ENCODE measurements at places on chromosomes 5 and 9. TPM values are rescaled to one million over a fixed set of nuclear protein-coding genes. Genes with fewer than 3 reads are reported as not detected.

NXNL2 gene
- total RNA-seq = 1.1 TPM

JAKMIP2 gene
- not detected for total RNA-seq

C1QTNF2 gene
- 4.8 TPM for total RNA-seq

TMEM215 gene
- total RNA-seq = not detected

GMCL2 gene
- not detected for total RNA-seq

DRD1 gene
- total RNA-seq = not detected

PCA3 gene
- not detected for total RNA-seq

RMRP gene
- total RNA-seq = 19,023 TPM

KIF3A gene
- total RNA-seq = 4.6 TPM

TEK gene
- not detected for total RNA-seq

TNC gene
- 167 TPM for total RNA-seq

ZNF484 gene
- 7.4 TPM for total RNA-seq

PSIP1 gene
- total RNA-seq = 54.5 TPM

ADCY2 gene
- total RNA-seq = under 0.01 TPM

LCN1 gene
- total RNA-seq = not detected

FLT4 gene
- not detected for total RNA-seq

PROP1 gene
- not detected for total RNA-seq

SMARCA2 gene
- total RNA-seq = 64.2 TPM

SLC36A3 gene
- not detected for total RNA-seq

ARL14EPL gene
- 0.20 TPM for total RNA-seq

PTGR1 gene
- total RNA-seq = 86.5 TPM

PRUNE2 gene
- total RNA-seq = 0.12 TPM

HAVCR1 gene
- not detected for total RNA-seq

SLC35D2 gene
- total RNA-seq = 21.3 TPM

SSNA1 gene
- 99.2 TPM for total RNA-seq

ZNF454 gene
- total RNA-seq = not detected

FCN2 gene
- not detected for total RNA-seq

IFNA8 gene
- total RNA-seq = not detected

CCDC112 gene
- 8.4 TPM for total RNA-seq

PLAC8L1 gene
- not detected for total RNA-seq

NR5A1 gene
- not detected for total RNA-seq

CDC20B gene
- not detected for total RNA-seq
